ENCODE measurements at places on chromosomes 13 and 19.

GRCh38 chr19:11446652-11447301 lies 11.3 kb downstream of the PRKCSH start:
- H3K27me3 ChIP-seq = no peaks in the 10 kb centered on the region
- peaks cover 90% of the 10 kb centered on the region for H3K36me3 ChIP-seq
- no peaks in the 10 kb centered on the region for H3K4me1 ChIP-seq
- no peak for DNase-seq
- no peak overlapping the region for H3K4me3 ChIP-seq
- no peak overlapping the region for H3K27ac ChIP-seq

DNA sequence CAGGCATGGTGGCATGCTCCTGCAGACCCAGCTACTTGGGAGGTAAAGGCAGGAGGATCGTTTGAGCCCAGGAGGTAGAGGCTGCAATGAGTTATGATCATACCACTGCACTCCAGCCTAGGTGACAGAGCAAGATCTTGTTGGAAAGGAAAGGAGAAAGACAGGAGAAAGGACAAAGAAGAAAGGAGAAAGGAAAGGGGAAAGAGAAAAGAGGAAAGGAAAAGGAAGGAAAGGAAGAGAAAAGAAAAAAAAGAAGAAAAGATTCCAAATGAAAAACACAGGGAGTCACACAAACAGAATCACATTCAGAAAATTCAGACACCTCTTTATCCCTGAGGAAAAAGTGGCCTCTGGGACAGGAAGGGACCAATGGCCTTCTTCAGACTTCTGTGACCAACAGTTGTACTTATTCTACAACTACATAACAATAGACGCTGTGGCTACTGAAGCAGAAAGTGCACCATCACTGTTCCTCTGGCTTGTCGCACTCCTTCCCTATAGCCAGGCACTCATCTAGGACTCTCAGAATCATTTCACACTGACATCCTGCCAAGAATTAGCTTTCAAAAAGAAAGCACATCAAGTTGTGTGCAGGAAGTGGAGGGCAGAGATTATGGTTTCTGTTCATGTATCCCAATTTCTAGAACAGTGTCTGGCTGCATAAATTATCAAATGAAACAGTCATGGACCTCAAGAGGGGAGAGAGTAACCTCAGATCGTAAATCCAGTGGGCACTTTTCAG lies 5.9 kb downstream of the MTMR6 start:
- H3K4me3 ChIP-seq = no peak overlapping the region
- no peak overlapping the region for H3K27ac ChIP-seq
- H3K36me3 ChIP-seq = no peaks in the 10 kb centered on the region
- no peaks in the 10 kb centered on the region for H3K27me3 ChIP-seq

DNA sequence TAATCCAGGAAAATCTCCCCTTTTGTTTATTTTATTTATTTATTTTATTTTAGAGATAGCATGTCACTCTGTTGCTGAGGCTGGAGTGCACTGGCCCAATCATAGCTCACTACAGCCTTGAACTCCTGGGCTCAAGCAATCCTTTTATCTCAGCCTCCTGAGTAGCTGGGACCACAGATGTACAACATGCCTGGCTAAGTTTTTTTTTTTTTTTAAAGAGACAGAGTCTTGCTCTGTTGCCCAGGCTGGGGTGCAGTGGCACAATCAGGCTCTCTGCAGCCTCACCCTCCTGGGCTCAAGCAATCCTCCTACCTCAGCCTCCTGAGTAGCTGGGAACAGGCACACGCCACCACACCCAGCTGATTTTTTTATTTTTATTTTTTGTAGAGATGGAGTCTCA lies 6.3 kb upstream of the PDCD2L start:
- H3K4me1 ChIP-seq = no peaks in the 10 kb centered on the region
- H3K36me3 ChIP-seq = peaks cover 76% of the 10 kb centered on the region
- DNase-seq = no peak

GRCh38 chr13:86445206-86445605 lies 646.0 kb upstream of the SLITRK6 start:
- no peaks in the 10 kb centered on the region for H3K27me3 ChIP-seq
- DNase-seq = no peak
- no peak overlapping the region for H3K4me3 ChIP-seq

Data from lower lobe of right lung (tissue), 2 donors.